ENCODE measurements at places on chromosomes 5 and 9.

DNA sequence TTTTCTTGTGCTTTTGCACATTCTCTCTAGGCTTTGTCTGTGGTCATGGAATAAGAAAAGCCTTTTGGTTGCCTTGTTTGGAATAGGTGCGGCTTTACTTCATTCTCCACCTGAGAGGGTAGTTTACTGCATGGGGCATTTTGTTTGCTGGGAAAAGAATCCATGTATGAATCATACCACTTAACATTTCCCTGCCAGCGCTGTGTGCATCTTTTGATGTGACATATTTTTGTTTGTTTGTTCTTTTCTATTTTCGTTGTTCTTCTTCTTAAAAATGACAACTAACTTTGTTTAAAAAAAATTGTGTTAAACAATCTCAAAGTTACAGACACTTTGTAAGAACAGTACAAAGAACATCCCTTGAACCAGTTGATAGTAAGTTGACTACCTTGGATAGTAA lies 113.2 kb downstream of the GCNT1 start:
- DNase-seq = no peak

DNA sequence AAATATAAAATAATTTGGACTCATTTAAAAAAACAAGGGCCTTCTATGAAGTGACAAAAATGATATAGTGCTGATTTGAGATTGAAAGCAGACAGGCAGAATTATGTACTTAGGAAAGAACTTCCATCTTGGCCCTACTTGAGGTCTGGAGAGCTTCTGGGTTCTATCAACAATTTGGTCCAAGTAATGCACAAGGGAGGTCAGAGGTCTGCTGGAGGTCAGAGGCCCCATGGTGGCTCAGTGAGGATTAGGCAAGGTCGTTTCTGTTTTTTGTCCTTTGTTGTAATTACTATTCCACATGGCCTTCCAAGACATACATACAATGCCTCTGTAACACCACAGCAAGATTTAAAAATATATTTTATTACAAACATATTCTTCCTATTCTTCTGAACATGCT lies 37.2 kb downstream of the NUDT12 start:
- DNase-seq = no peak

DNA sequence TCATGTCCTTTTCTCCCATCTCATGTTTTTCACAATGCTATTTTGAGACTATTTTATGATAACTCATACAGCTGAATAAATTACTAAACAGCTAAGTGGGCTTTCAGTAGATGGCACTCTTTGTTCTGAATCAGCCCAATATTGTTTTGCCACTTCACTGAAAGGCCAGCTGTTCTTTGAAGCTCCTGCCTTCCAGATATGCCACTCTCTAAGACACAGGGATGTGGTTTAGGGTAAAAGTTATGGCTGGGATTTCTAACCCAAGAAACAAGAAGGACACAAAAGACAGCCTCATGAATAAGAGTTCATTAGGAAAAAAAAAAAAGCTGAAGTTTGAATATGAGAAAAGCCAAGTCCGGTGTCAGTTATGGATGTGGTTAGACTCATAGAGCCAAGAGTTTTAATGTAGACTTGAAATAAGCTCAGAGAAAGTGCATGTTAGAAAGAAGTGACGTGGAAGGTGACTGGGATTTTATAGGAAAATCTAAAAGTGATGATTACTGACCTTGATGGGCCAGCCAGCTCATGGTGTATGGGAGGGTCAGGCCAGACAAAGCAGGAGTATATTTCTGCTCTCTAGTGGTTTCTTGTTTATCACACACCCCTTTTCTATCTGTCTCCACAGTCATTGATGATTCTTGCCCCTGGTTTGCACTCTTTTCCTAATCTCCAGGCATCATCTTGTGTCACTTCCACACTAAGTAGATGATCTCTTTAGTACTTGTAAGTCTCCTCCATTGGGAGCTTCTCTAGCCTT lies 488.5 kb downstream of the NR2F1-AS1 start:
- DNase-seq = no peak

- no peak for DNase-seq
Measured at GRCh38 chr5:9653811-9654210, 23.7 kb upstream of the TAS2R1 start.

- DNase-seq = no peak
Measured at GRCh38 chr5:153099328-153099727, 391.1 kb upstream of the GRIA1 start.

DNA sequence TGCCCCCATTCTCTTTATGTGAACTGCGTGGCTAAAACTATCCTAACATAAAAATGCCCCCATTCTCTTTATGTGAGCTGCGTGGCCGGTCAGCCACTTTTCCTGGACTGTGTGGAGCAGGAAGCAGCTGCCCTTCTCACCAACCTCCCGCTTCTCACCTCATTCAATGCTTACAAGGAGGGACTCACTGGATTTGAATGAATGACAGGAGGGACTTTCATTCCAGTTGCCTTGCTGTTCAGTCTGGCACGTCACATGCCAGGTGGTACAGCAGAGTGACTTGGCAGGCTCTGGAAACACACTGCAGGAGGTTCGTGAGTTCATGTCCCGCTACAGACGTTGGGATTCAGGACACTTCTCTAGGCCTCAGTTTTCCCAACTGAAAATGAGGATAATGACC lies 60.2 kb upstream of the NFIL3 start:
- no peak for DNase-seq

DNA sequence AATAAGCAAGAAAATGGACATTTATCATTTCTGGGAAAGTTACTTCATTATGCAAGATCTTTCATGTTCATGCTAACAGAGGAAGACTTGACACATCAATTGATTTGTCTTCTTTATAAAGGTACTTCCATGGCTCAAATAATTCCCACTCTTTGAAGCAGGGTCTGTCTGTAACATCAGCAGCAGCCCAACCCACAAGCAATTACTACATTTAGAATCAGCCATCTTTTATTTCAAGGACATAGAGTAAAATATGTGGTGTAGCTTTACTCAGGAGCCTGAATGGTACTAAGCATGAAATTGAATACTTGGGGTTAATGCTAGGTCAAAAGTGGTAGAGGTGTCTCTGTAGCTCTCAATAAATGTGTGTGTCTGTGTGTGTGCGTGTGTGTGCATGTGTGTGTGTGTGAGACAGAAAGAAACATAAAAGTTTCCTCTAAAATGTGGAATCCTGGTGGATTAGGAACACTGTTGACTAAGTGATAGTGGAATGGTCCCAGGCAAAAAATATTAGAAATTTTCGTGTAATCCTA lies 581.1 kb downstream of the CAAP1 start:
- DNase-seq = no peak
